ENCODE measurements at places on chromosomes 7 and 10.

DNA sequence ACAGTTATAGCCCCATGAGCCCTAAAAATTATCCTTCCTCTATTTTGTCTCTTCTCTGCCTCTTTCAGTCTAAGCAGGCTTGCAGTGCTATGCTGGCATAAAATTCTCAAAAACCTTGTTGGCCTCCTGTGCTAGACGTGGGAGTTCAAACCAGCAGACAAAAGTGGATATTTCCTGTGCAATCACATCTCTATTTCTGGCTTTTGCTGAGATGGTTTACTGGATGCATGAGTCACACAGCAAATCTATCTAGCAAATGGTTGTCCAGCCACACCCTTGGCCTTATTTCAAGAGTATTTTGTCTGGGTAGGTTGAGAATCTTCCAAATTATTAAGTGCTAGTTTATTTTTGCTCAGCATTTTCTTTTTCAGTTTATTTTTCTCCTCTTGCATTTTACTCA is 370.8 kb downstream of the CDC14C start:
- DNase-seq: no peak

DNA sequence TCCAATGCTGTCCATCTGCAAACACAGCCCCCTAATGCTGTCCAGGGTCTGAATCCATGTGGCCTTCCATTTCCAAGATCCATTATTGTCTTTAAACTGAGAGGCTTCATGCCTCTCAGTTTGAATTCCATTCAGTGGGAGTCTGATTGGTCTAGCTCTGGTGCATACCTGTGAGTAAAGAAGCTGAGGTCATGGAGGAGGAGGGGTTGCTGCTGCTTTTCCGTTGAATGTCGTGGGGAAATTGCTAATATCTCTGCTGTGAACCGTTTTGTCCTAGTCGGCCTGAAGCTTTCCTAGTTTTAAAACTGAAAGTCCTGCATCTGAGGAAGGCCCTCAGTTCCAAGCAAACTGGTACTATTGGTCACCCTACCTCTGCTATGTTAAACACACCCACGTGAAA is 17.7 kb downstream of the SH2D4B start:
- DNase-seq: no peak

GRCh38 chr10:93954299-93954698 is 39.4 kb upstream of the PLCE1 start:
- no peak for DNase-seq

DNA sequence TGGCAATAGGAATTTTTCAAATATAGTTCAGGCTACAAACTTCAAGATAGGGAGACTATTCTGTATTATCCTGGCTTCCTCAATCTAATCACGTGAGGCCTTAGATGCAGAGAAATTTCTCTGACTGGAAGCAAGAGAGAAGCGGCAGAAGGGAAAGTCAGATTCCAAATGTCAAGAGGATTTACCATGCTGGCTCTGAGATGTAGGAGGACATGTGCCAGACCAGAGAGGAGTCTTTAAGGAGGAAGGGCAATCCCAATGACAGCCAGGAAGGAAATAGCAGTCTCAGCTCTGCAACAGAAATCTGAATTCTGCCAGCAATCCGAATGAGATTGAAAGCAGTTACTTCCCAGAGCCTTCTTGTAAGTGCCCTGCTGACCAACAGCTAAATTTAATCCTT is 57.4 kb downstream of the NUTM2E start:
- no peak for DNase-seq

DNA sequence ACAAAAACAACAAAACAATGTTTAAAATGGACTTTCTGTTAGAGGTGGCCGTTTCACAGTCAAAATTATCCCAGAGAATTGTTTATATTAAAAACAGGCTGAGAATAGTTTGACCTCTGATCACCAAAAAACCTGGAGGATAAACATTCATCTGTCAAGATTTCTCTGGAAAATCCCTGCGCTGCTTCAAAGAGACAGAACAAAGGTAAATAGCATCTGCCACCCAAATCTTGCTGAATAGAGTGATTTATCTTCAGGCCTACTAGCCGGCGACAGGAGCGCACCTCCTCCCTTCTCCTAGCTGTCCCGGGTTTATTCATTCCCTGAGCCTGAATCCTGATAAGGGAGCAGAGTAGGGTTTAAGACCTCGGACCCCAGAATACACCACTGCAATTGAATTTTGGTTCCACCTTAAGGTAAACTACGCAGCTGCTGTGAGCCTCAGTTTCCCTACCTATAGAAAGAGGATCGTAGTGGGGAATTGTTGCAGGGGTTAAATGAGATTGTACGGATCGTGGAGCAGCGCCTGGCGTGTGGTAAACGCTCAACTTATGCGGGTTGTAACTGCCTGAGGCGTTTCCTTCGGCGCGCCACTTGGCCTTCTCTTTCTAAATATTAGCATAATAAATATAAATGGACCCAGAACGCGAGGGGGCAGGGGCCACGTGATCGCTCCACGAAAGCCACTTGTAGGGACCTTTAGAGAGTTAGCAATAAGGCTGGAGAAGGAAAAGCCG is 498 bp upstream of the ST7 start:
- DNase-seq: no peak

- DNase-seq: no peak
Observed at GRCh38 chr7:113338071-113338696, 219.8 kb upstream of the SMIM30 start.

DNA sequence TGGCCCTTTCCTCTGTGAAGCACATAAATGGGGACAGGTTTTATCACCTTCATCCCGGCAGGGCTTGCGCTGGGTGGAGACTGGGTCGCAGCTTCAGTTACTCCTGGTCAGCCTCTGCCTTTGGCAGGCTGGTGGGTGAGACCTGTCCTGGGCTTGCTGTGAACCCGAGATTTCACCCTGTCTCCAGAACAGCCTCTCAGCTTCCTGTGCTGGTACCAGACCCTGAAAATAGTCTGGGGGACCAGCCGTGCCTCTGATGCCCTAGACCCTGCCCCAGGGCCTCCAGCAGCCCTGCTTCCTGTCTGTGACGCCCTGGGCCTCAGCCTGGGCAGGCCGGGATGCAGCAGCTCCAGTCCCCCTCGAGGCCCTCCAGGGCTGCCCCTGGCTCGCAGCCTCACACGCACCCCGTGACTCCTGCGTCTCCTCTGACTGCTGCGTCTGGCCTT is 13.2 kb upstream of the PWWP2B start:
- peak; percentile 46 for DNase-seq

DNA sequence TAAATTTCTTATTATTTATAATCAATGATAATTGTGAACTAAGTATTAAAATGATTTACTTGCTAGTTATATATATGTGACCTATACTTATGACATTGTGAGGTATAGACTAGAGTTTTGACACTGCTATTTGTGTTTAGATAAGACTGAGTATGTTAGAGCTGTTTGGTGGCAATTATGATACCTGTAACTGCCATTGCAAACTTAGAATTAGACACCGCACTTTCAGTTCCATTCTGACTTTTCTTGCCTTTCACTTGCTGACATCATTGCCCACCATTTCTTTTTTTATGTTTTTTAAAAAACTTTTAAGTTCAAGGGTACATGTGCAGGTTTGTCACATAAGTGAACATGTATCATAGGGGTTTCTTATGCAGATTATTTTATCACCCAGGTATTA is 214.5 kb downstream of the MBL2 start:
- DNase-seq: no peak

DNA sequence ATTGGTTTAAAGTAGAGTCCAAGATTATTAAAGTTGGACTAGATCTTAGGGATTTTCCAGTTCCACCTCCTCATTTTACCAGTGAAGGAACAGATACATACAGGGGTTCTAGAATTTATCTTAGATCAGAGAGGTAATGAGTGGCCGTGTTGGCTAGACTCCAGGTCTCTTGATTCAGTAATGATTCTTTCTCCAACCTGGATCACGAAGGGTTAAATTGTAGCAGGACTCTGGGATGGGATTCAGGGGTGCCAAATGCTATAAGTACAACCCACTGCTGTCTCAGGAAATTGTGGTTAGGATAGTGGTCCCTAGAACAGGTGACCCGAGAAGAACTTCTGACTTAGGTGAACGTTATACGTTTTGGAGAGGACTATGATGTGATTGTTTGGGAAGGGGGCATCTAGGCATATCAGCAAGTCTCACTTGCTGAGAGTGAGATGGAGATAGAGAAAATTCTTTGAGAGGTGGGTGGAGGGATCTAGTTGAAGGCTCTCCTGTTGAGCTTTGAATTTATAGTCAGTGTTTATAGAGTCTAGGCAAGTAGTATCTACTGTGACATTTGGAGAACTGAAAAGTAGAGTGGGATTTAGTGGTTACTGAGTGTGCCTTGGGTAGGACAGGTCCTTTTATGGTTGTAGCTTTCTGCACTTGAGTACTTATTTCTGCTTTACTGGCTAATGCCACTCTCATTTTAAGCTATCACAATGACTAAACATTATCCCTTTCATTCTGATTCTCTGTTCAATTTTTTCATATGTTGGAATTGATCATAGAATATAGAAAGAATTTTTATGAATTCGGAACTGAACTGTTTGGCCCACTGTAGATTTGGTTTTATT is 58.3 kb downstream of the ST7 start:
- DNase-seq: no peak

- DNase-seq: no peak
Observed at GRCh38 chr10:66366163-66366562, 559.7 kb upstream of the LRRTM3 start.

GRCh38 chr10:89526358-89526757 is 9.0 kb downstream of the SLC16A12 start:
- DNase-seq: no peak

- DNase-seq: no peak
Observed at GRCh38 chr10:24597426-24597825, 126.3 kb downstream of the ARHGAP21 start.

GRCh38 chr10:53029449-53029848 is 256.9 kb upstream of the MBL2 start:
- DNase-seq: no peak

All from activated CD8-positive, alpha-beta memory T cell treated with anti-CD3 and anti-CD28 coated beads, Interleukin-2, amount 50 U/mL, for 48 hours (primary cell).